ENCODE measurements at places on chromosomes 11 and 22.
A peak's percentile ranks its signal among the peaks of the same experiment; 100 is the strongest.

GRCh38 chr11:68358416-68358815 is 46.0 kb downstream of the LRP5 start:
- no peak for DNase-seq

DNA sequence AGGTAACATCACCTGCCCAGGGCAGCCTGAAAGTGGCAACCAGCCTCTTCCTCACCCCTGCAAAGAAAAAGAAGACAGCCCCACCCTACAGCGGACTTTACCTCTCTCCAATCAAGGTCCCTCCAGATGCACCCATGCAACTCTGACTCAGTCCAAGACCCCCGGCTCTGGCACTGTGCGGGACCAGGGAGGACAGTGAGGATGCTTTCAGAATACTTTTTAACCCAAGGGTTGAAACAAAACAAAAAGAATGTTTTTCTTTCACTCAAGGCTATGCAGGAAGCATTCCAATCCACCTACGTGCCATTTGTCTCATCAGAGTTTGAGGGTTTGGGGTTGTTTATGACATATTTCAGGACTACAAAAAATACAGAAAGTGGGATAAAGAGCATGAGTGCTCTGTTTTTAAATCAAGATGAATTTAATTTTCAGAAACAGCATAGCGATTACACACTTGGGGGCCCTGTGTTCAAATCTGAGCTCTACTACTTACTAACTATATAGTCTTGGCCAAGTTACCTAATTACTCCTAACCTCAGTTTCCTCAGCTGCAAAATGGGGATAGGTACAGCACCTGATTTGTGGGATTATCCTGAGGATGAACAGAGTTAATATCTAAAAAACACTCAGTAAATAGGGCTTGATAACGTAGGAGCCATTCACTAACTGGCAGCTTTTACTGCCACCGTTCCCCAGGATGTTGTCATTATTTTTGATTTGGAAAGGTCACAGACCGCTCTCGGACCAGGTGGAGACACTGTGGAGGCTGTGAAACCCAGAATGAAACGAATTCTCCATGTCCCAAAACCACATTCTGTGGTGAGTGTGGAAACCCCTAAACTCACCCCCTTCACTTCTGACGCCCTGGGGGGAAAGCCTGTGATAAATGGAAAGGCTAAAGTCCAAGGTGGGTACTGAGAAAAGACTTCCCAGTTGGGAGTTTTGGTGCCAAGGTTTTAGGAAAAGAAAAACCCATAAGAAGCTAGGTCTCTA is 5.6 kb downstream of the PLAAT3 start:
- no peak for DNase-seq

GRCh38 chr11:47899801-47900200 is 51.7 kb upstream of the NUP160 start:
- no peak for DNase-seq

DNA sequence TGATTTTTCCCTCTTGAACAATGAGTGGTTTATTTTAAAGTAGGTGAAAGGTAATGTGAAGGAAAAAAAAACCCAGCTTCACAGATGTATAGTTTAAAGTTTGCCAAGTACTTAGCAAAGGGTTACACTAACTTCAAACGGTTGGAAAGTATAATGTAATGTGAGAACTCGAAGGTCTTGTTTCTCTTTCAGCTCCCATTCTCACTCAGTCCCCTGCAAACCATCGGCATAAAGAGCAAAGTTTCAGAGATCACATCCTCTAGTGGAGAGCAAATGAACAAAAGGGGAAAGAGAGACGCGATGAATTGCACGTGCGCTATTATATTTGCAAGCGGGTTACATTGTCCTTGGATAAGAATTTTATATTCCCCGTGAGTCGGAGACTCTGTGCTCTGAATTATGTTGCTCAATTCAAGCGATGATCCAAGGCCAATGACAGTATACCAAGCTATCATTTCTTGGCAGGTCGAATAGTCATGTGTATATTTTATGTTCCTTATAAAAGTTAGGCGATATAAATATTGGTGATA is 37.6 kb upstream of the BIRC3 start:
- no peak for DNase-seq

DNA sequence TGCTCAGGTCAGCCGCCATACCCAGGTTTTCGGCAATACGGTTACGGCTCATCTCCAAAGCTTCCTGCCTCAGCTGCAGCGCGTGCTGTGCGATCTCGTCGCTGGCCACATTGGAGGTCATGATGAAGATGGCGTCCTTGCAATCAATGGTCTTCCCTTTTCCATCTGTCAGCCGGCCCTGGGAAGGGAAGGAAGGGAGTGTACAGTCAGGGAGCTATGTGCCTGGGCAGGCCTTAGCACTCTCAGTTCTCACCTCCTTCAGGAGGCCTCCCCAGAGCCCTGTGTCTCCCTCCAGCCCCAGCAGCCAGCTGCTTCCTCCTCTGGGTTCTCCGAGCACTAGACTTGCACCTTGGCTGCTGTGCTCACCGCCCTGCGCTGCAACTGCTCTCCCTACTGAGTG is 51.5 kb upstream of the PHOX2A start:
- no peak for DNase-seq

GRCh38 chr11:31443802-31444201 is 65.6 kb downstream of the IMMP1L start:
- DNase-seq, result no peak

- DNase-seq, result no peak
These were observed 1.7 kb downstream of the YAP1 start for GRCh38 chr11:102111787-102112508.

- no peak for DNase-seq
These were observed 872.8 kb downstream of the BRD1 start for GRCh38 chr22:48954781-48955311.

DNA sequence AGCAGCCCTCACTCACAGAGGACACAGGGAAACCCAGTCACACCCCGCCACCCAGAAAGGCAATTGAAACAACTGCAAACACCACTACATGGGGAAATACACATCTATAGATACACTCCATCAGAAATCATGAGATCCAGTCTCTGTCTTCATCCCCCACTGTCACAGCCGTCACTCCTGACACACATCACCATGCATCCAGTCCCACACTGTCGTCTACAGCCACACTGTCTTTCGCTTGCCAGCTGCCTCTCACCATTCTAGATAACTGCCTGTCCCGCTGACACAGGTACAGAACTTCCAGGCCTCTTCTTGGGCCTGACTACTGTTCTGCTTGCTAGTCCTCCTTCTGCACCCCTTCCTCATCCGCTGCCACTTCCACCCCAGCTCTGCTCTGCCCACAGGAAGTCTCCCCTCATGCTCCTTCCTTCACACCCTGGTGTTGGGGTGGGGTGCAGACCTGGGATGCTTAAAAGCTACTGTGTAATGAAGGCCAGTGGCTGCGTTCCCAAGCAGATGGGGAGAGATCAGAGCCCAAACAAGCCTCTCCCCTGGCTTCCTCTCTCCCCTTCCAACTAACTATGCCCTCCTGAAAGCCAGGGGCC is 42.6 kb downstream of the SLC22A12 start:
- DNase-seq, result no peak

- DNase-seq, result no peak
These were observed 45.0 kb downstream of the IGLL1 start for GRCh38 chr22:23534851-23535717.

GRCh38 chr11:130806746-130807145 is 109.5 kb downstream of the SNX19 start:
- no peak for DNase-seq

DNA sequence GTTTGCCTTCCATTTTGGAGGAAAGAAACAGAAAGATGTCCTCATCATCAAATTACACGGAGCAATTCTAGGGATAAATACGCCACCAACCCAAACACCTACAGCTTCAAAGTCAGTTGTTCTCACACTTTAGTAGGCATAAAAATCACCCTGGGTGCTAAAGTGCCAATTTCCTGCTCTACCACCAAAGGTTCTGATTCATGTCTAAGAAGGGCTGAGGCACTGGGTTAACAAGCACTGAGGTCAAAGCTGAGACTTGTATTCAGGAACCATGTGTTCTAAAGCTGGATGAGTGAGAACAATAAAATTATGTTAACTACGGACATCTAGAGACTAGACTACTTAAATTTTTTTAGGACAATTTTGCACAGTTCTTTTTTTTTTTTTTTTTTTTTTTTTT is 127.6 kb downstream of the MPPED2 start:
- DNase-seq, result no peak

DNA sequence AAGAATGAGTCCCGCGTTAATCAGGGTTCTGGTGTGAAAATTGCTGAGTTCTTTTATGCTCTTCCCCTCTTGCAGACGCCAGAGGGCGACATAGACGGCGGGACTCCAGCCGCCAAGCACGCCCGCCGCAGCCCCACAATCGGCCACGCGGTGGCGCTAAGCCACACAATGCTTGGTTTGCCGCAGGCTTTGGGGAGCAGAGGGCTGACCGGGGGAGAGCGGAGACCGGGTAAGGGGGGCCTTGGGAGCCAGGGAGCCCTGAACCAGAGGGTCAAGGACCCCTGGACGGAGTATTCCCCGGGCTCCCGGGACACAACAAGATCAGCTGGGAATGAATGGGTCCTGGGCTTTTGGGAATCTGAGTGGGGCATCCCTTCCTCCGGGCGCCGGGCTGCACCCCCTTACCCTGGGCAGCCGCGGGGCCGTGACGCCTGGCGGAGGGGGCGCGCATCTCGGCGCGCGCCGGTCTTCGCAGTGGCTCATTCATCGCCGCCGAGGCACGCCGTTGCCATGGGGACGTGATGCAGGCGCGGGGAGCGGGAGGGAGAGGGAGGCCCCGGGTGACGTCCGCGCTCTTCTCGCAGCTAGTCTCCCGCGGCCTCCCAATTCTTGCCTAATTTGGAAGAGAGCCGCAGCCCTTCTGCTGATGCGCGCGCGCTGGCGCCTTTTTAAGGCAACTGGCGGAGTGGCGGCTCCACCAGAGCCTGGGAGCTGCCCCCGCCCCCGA is 12.2 kb upstream of the NPAS4 start:
- DNase-seq, result peak; percentile 88

GRCh38 chr11:32852207-32852606 is 22.5 kb downstream of the PRRG4 start:
- DNase-seq, result no peak

DNA sequence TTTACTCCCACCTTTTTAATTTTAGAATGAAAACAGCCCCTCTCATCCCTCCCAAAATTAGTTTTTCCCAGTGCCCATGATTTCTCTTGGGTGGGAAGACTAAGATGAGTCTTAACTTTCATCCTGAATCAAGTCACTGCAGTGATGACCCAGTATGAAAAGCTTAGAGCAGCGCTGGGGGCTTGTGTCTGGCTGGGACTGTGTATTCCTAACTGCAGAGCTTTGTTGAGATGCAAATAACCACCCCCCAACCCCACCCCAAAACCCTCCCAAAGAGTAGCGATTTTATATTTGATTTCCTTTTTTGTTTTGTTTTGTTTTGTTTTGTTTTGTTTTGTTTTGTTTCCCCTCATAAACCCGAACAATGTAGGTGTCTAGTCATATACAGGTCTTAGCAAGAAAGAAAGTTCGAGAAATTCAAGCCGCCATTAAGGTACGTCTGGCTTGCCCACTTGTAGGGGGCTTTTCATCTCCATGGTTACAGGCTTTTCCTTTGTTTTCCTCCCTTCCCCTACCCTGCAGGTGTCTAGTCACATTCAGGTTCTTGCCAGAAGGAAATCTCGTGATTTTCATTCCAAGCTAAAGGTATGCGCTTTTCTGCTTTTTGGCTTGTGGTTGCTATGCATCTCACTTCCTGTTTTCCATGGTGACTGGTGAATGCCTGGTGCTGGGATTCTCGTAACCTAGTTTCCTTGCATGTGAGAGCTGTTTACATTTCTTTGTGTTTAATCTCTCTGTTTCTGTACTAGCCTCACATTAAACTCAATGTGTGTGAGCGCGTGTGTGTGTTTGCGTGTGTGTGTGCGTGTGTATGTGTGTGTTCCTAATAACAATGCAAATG is 144.6 kb upstream of the RASSF10 start:
- DNase-seq, result no peak

- no peak for DNase-seq
These were observed 94.2 kb downstream of the PDE2A start for GRCh38 chr11:72579816-72580641.

GRCh38 chr11:115999437-115999836 is 495.2 kb upstream of the CADM1 start:
- DNase-seq, result no peak

- no peak for DNase-seq
These were observed 97.0 kb upstream of the MPPED2 start for GRCh38 chr11:30683176-30683575.

- no peak for DNase-seq
These were observed 14.9 kb upstream of the OMP start for GRCh38 chr11:77087723-77088225.

DNA sequence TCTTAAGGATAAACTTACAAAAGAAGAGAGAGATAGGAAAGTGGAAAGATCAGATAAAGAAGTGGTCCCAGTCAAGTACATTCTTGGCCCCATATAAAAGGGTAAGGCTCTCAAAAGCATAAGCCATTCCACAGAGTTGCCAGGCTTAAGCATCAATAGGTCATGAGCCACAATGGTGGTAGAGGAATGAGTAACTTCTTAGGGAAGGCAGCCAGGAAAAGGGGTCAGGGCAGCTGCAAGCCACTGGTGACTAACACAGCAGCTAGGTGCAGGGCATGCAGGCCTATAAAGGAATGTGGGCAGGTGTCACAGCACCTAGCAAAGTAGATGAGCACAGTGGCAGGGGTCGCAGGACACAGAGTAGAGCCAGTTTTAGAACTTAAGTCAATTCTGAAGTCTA is 302.6 kb upstream of the FAT3 start:
- DNase-seq, result no peak

DNA sequence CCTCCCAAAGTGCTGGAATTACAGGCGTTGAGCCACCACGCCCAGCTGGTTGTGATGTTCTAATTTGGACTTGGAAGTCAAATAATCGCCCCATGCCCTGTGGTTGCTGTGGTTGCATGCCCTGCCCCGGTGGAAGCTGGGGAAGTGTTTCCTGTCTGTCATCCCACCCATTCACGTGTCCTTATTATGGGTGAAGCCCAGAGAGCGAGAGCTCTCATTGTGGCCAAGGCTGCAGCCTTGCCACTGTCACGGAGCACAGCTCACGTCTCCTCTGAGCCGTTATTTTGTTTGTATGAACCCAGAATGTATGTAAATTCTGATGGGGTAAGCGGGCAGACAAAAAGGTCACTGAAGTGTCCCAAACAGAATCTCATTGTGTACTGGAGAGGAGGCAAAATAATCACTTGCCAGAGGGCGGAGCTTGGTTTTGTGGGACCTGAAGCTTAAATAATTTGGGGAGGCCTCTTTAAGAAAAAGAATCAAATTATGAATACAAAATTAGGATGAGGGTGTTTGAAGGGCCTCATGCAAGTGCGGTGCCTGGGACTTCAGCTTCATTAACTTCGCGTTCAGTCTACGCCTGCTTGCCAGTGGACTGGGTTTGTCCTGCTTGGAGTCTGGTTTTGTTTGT is 25.8 kb upstream of the TREH start:
- no peak for DNase-seq
